ENCODE measurements at places on chromosomes 1 and 21.

DNA sequence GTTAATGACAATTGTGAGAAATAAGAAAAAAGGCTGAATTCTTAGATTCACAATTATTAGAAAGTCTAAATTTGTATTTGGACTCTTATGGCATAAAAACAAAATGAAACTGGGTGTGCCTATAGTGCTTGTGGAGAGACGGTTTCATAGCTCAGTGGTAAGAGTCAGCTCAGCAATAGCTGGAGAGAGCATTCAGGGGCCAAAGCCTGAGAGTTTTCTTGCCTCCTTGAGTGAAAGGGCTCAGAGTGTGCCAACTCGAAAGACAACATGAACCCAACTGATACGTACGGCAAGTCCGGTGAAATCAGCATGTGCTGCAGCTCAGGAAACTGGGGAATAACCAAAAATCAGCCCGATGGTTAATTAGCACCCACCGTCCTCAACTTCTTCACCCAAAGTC, 577.9 kb downstream of the SMYD3 start:
- no peak for DNase-seq

DNA sequence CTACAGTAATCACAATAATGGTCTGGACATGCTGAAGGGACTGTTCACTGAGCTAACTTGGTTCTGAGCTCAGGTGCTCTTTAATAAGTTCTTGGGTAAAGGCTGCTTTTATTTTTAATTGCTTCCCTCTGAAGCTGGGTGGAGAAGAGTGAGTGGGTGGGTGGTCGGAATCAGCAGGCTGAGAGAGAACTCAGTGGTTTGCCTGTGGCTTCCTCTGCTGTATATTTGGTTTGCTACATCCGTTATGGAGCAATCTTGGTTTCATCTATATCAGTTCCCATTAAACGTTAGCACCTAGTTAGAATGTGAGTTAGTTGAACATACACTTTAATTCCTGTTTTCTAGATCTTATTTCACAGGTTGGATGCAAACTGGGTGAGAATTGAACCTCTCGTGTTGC, 23.3 kb downstream of the CNIH4 start:
- DNase-seq, result no peak

GRCh38 chr1:207813512-207813881, 61.6 kb downstream of the CD46 start:
- no peak for DNase-seq

GRCh38 chr1:23366598-23366997, 3.0 kb downstream of the ZNF436 start:
- DNase-seq, result no peak

GRCh38 chr1:204080163-204080903, 7.4 kb downstream of the SOX13 start:
- DNase-seq, result peak; percentile 96

- DNase-seq, result no peak
Observed at GRCh38 chr1:12165342-12165741, 1.4 kb upstream of the TNFRSF1B start.

DNA sequence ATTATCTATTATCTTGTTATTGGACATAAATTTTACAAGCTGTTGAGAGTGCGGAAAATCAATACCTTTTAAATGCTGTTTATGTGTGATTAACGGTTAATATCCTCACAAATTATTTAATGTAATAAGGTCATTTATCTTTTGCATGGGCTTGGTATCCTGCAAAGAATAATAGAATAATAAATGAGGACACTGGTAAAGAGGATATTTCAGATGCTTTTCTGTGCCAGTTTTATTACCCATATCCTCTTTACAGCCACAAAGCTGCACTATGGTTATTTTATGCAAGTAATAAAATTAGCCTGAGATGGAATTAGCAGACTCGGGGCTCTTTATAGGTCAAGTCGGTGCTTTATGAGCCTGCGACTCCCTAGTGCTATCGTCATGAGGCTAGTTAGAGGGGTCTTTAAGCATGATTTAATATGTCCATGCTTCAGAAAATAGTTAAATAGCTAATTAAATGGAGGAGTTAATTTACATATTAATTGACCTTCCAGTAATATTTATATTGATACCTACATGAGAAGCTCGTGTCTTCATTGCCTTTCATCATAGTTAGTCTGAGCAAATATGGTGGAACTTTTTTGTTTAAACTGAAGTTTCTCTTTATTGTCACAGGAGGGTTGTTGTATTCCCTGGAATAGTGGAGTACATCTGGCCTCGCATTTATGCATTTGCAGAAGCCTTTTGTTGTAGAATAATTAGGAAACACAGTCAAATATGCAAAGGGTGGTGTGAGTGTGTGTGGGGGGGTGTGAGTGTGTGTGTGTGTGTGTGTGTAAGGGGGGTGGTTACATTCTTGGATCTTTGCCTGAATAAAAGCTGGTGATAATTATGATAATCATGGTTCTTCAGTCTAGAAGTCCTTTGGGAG, 120.3 kb downstream of the ATG4C start:
- no peak for DNase-seq

GRCh38 chr1:193438771-193439170, 252.4 kb upstream of the B3GALT2 start:
- DNase-seq, result no peak
